ENCODE measurements at places on chromosomes 2 and 18.
A peak's percentile ranks its signal among the peaks of the same experiment; 100 is the strongest.

DNA sequence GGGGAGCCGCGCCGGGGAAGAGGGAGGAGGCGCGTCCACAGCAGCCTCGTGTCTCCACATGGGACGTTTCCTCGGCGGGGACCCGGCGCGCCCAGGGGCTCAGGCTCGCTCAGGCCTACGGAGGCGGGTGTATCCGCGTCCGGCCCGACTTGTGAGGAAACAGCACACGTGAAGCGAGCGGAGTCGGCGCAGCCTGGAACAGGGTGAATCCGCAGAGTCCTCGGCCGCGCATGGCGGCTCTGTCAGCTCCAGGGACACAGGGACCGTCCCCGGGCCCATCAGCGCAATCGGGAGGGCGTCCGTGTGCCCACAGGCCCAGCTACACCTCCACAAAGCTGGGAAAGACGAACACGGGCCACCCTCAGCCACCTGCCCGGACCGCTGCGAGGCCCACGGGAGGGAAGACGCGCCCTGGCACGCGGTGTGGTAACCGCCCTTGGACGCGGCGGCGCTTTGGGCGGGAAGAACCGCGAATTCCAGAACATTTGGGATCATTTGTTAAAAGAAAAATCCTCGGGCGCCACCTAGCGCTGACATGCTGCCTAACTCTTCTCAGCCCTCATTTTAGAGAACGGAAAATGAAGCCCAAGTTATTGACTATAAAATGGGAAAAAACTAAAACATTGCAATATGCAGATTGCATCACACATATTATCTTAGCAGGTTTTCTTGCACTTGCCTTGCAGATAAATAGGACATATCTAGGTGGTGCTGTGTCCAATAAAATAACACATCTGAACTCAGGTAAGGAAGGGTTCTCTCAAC is 40.4 kb downstream of the TMEM18 start:
- DNase-seq: peak; percentile 53

DNA sequence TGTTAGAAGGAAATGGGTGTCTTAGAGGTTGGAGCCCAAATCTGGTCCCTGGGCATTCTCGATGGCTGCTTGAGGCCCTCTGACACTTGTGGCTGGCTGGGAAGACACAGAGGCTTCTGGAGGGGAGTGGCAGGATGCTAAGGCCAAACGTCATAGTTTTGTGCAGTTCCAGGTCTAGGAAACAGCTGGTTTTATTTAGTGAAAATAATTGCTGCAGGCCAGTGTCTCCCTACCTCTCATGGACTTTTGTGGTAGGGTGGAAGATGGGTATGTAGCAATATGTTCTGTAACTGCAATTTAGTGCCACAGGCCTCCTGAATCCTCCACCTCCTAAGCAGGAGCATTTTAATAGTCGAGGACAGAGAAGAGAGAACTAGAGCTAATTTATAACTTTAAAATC is 32.2 kb upstream of the SPRED2 start:
- DNase-seq: no peak

DNA sequence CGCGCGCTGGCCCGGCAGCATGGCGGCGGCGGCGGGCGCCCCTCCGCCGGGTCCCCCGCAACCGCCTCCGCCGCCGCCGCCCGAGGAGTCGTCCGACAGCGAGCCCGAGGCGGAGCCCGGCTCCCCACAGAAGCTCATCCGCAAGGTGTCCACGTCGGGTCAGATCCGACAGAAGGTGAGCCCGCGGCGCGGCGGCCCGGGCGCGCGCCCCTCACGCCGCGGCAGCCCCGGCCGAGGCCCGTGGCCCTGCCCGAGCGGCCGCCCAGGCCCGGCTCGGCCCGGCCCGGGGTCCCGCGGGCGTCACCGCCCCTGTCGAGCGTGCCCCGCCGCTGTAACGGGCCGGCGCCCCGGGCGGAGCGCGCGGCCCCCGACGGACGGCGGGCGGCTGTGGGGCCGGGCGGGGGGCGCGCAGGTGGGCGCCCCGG is 218 bp downstream of the DGKD start:
- no peak for DNase-seq

- no peak for DNase-seq
Observed at GRCh38 chr2:147594038-147594437, 250.8 kb upstream of the ACVR2A start.

DNA sequence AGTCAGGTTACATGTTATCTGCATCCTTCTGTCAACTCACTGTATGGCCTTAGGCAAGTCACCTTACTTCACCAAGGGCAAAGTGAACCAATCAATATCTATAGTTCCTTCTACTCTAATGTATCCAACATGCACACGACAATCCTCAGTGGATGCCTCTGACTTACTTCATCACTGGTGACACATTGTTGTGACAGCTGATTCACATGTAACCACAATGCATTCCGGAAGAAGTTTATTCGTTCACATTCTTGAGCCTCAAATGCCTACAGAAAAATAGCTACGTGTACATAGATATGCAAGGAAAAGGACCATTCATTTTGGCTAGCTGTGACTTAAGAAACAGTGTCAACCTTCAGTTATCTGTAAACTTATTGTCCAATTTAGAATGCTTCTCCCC is 26.3 kb upstream of the EPG5 start:
- no peak for DNase-seq

DNA sequence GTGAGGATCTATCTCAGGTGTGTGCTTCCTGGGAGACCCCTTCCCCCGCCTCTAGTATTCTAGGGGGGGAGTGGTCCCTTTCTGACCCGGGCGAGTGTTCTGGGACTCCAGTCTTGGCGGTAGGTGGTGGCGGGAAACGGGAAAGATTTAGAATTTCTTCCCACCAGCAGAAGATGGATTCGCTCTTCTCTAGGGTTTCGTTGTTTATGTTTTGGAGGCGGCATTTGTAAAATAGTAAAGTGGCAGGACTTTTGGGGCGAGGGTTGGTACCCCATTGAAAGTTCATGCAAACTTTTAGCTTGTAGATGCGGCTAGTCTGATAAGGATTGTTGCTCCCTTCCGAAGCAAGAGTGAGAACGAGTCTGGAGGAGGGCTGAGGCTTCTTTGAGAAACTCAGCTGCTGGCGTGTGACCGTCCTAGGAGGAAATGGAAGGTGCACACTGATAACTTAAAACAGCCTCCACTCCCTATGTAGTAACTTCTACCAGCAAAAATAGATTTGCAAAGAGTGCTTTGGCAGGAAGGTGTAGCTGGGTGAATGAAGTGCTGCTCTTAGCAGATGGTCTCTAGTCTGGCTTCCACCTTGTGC is 412 bp downstream of the GPD2 start:
- DNase-seq: peak; percentile 1

- no peak for DNase-seq
Observed at GRCh38 chr2:31390324-31390723, 24.2 kb downstream of the XDH start.

- DNase-seq: no peak
Observed at GRCh38 chr2:60459851-60460250, 93.6 kb downstream of the BCL11A start.

DNA sequence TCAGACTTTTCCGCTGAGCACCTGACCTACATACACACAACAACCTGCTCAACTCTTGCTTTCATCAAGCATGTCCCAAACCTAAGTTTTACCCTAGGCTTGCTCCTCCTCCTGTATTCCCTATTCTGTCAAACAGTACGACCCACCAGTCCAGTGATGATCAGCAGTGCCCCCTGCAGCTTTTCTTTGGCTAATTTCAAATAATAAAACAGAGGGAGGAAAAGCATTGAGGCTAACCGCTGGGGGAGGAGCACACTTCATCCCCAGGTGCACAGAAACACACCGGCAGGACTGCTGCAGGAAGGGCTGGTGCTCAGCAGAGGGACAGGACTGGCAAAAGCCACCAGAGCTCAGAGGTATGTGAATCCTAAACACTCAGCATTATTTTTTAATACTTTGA is 21.2 kb downstream of the E2F6 start:
- no peak for DNase-seq

GRCh38 chr2:30847329-30847728 is 40.1 kb upstream of the CAPN13 start:
- DNase-seq: no peak

DNA sequence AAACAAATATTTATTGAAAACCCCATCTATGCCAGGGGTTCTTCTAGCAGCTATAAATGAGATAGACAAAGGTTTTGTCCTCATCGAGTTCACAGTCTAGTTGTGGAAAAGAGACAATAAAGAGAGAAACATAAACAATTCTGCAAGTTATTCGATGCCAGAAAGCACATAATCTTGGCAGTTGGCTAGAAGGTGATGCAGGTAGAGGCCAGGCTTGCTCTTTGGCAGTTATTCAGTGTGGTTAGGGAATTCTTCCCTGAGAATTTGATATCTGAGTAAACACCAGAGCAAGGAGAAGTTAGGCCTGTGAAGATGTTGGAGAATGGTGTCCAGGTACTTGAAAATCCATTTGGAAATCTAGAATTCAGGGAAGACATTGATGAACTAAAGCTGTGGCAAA is 547.4 kb downstream of the SLC4A3 start:
- no peak for DNase-seq

- no peak for DNase-seq
Observed at GRCh38 chr18:1350931-1351450, 446.3 kb downstream of the ADCYAP1 start.

- DNase-seq: peak; percentile 85
Observed at GRCh38 chr18:59899298-59900221, at the start of gene PMAIP1. Gene PMAIP1 (plus strand): TSS chr18:59899996. CDS start chr18:59900178, 182 bp downstream.

DNA sequence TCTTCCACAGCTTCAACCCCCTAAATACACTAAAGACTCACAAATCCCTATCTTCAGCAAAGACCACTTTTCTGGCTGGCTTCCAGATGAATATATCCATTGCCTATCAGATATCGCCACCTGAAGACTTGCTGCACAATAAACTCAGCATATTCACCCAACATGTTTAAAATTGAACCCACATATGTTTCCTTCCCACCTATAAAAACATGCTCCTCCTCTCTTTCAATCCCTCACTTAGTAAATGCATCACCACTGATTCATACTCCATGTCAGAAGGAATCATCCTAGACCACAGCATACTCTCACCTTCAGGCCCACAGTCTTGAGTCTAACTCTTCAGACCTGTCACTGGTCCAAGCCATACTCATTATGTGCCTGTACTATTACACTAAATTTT is 5.3 kb downstream of the SPC25 start:
- DNase-seq: no peak

All from T-helper 9 cell (primary cell).